HTR-8/SVneo (cell line): ENCODE measurements at places on chromosomes 5 and 9.
A peak's percentile ranks its signal among the peaks of the same experiment; 100 is the strongest.

DNA sequence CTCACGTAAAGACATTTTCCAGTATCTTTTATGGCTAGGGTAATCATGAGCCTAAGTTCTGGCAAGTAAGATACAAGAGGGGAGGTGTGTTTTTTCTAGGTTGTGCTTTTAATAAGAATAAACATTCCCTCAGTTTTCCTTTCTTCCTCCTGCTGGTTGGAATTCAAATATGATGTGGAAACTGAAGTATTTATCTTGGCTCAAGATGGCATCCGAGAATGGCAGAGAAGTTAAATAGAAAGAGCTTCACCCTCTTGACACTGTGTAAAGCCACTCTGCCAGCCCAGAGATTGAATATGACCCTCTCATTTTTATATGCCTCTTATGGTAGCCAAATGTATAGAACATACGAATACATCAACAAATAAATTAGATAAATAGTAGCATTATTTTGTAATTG lies 438.4 kb downstream of the ISL1 start:
- no peak for DNase-seq

DNA sequence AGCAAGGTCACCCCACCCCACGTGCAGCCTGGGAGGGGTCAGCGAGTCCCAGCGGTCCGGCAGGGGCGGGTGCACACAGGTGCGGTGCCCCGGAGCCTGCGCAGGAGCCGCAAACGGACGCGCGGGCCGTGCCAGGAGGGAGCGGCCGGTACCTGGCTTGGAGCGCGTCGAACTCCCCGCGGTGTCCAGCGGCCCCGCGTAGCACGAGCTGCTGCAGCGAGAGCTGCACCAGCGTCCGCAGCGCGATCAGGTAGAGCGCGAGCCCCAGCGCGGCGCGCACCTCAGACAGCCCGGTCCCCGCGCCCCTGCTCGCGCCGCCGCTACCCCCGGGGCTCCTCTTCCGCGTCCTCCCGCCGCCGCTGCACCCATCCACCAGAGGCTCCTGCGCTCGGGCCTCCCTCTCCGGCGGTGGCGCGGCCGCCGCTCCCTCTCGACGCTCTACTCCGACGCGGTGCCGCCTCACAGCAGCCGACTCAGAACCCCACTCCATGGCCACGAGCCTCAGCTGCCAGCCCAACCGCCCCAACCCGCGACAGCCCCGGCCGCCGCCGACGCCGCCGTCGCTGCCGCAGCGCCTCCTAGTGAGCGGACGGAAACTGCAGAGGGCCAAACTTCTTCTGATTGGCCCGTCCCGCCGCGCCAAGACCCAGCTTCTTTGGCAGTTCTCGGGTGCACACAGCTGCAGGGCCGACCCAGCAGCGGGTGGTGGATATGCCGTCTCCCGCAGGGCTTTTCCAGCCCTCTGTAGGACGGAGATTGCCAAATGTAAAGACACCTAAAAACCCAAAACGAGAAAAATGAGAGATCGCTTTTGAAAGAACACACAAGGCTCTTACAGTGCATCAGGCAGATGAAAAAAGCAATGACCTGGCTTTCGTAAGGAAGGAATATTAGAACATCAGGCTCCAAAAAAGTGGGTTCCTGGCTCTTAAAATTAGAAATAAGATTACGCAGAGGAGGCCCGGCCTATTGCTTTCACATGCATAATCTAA lies at the start of gene ERMP1:
Gene ERMP1, minus strand, starts transcription at position 580 of the 992 bp plus-strand sequence. Its CDS starts 90 bp downstream, at position 490.
- peak; percentile 83 for DNase-seq

GRCh38 chr5:113505181-113505580 lies 8.3 kb upstream of the YTHDC2 start:
- no peak for DNase-seq

- DNase-seq: no peak
Observed at GRCh38 chr5:173804579-173804978, 83.6 kb upstream of the CPEB4 start.

- no peak for DNase-seq
Observed at GRCh38 chr5:141692919-141693725, 11.1 kb upstream of the ARAP3 start.

- DNase-seq: no peak
Observed at GRCh38 chr9:108311745-108312144, 544.0 kb downstream of the ACTL7B start.

GRCh38 chr9:125831054-125831453 lies 83.9 kb downstream of the PBX3 start:
- DNase-seq: no peak

DNA sequence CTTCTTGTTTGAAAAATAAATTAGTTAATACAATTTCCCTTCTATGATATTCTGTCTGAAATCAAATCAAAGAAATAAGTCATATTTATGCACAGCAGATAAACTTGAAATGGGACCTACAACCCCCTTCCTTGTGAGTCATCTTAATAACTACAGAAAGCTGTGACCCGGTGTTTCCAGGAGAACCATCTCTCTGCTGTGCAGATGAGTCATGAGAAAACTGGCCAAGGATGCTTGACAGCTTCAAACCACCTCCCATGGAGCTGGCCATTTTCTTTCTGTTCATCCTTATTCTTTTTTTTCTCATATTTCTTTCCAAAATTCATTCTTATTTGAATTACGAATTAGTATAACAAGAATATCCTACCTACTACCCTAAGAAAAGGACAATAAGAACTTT lies 43.4 kb upstream of the NR4A3 start:
- DNase-seq: peak; percentile 11

DNA sequence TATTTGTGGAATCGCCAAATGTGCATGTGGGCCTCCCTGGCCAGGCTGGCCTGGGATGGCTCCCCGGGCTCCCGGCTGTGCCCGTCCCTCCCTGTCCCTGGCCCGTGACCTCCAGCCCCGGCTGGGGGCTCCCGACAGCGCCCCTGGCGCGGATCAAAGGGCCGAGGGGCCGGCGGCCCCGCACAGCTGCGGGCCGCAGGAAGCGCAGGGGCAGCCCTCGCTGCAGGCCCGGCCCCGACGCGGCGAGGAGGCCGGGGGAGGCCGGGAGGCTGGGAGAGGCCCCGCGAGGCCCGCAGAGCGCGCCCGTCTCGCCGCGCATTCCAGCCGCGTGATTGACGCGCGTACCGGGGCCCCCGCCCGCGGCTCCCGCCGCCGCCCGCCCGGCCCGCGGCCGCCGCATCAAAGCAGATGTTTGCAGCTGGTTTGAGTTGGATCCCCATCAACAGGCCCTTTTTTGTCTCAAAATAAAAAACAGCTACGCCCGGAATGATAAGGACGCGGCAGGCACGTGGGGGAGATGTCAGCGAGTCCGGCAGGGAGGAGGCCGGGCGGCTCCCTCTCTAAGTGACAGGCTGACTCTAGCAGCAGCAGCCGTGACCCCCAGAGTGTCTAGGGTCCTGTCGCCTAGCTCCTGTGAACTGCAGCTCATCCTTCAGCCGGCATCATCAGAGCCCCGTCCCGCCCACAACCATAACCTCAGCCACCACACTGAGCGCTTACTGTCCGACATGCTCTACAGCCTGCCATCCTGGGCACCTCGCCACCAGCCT lies 69.4 kb downstream of the LMX1B start:
- no peak for DNase-seq

DNA sequence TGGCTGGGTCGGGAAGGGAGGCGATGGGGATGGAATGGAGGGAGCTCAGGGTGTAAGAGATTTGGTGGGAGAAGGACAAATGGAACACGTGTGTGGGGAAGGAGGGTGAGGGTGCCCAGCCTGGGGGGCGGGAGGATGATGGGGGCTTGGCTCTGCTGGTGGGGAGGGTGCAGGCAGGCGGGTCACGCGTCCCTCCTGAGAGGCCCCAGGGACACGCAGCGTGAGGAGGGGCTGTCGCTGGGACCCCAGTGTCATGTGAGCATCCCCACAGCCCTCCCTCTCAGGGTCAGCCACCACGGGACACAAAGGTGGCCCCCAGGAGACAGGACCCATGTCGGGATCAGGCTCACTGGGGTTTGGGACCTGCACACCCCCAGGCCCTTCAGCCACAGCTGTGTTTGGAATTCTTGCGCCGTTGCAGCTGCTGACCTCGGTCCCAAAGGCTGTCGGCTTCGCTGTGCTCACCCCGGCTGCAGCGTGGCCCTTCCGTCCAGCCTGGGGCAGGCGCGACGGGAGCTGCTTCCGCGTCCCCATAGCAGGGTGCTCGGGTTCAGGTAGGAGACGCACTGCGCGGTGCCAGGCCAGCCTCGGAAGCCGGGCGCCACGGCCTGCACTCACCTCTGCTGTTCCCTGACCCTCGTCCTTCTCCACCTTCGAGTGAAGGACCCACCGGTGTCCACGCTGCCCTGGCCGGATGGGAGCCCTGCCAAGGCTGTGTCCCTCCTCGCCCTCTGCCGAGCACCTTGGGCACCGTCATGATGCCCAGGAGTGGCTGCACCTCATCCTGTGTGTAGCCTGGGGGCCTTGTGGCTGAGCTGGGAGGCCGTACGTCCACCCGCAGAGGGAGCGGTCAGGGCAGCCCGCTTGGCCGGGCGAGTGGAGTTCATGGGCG lies 5.4 kb downstream of the SLC6A19 start:
- no peak for DNase-seq

DNA sequence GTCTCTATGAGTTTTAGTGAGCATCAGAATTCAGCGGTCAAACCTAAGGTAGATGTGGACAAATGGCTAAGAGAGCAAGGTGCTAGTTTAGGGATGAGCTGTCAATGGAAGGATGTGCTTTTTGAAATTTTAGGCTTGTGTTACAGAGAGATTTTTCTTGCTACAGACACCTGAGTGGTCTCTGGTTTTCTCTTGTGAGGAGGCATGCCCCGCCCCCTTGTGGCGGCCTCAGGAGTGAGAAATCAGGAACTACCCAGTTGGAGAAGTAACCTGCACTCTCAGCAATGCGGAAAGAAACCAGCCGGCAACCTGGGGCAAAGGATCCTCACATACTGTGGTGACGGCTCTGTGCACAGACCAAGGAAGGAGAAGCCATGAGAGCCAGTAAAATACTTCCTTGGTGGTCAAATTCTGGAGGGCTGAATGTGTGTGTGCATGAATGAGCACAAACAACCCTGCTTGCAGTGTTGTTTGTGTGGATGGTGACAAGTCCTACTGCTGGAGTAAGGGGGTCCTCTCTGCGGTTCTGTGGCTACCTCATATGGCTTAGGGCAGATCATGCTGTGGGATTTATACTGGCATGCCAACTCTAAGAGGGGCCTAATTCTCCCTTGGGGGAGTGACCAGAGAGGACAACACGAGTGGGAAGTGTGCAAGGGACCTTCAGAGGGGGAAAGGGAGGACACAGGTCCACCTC lies 16.7 kb upstream of the HSD17B4 start:
- DNase-seq: no peak

DNA sequence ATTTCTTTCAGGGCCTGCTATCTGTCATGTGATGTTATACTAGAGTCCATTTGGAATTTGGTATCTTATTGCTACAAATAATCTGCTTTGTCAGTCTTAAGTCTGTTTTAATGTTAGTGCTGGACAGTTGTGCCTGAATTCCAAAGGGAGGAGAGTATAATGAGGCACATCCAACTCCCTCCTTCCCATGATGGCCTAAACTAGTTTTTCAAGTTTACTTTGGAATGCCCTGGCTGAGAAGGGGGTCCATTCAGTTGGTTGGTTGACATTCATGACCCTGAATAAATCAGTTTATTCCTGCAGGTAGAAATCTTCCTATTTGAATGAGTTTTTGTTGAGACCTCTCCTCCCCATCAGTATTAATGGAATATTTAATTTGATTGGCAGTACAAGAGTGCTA lies 9.4 kb upstream of the LRRTM2 start:
- no peak for DNase-seq

DNA sequence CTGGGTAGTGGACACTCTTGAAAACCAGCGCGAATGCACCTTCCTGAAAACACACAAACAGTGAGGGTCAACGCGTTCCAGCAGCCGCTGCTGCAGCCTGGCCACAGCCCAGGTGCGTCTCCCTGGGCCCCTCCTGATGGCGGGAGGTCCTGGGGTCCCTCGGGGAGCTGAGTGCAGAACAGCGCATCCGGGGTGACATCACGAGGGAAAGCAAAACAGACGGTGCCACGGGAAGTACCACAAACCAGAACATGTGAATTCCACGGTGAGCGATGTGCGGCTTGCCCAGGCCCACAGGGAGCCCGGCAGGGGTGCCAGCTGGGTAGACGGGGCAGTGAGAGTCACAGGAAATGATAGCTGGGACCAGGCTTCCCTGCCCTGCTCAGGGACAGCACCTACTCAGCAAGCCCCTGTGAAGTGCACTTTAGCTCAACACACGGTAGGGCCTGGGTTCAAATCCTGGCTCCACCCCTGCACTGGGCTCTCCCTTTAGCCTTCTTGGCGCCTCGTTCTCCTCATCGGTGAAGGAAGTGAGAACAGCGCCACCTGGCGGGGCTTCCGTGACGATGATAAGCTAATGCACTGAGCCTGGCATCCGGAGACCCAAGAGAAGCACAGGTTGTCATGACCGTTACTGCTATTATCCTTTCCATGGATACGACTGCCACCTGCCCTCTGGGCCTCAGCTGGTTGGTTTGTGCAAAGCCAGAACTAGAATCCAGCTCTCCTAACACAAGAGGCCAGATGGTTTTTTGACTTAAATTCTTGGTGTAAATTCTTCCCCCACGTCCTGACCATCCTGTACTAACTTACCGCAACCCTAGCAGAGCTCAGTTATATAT lies 24.6 kb downstream of the GFPT2 start:
- DNase-seq: peak; percentile 69

- no peak for DNase-seq
Observed at GRCh38 chr5:52837591-52838001, 49.9 kb downstream of the ITGA1 start.

GRCh38 chr9:31347082-31347617 lies 1037.3 kb upstream of the ACO1 start:
- DNase-seq: no peak

- DNase-seq: no peak
Observed at GRCh38 chr5:172266071-172266675, 17.4 kb downstream of the UBTD2 start.

DNA sequence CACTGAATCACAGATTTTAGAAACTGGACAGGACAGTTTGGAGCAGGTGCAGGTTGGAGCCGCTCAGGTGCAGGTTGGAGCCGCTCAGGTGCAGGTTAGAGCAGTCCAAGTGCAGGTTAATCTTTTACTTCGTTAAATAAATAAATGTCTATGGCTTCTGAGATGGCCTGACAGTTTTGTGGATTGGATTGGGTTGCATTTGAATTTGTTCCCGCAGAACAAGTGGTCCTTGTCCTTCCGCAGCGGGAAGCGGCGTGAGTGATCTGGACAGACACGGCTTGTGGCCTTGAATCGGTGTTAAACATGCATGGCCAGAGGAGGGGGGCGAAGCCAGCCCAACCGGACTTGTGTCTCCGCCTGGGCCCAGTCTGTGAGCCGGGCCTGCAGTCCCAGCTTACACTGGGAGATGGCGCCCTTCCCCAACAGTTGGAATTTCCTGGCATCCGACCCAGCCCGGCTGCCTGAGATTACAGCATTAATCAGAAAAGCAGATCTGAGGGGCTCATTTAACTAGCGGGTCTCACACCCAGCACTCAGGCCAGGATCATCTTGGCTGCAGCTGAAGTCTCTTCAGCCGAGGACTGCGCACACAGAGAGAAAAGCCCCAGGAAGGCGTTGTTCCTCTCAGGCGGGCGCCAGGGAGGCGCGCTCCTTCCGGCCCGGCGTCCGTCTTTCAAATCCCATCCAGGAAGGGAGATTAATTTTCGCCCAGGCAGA lies 1.5 kb upstream of the OLFM1 start:
- DNase-seq: peak; percentile 66

DNA sequence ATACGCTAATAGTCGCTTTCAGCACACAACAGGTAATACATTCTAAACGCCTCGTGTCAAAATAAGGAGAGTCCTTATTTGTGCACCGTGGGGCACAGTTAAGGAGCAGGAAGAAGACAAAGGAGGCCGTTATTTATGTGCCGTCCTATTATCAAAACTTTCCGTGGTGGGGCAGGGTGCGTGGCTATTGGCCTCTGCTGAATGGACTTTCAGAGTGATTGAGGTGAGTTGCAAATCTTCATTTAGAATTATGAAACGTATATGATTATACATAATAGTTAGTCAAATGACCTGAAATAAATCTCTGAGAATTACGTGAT lies 833 bp downstream of the C5orf24 start:
- no peak for DNase-seq

GRCh38 chr9:108963459-108964143 lies 29.4 kb downstream of the ABITRAM start:
- no peak for DNase-seq
